ENCODE measurements at places on chromosomes 16 and 17.
A peak's percentile ranks its signal among the peaks of the same experiment; 100 is the strongest.

DNA sequence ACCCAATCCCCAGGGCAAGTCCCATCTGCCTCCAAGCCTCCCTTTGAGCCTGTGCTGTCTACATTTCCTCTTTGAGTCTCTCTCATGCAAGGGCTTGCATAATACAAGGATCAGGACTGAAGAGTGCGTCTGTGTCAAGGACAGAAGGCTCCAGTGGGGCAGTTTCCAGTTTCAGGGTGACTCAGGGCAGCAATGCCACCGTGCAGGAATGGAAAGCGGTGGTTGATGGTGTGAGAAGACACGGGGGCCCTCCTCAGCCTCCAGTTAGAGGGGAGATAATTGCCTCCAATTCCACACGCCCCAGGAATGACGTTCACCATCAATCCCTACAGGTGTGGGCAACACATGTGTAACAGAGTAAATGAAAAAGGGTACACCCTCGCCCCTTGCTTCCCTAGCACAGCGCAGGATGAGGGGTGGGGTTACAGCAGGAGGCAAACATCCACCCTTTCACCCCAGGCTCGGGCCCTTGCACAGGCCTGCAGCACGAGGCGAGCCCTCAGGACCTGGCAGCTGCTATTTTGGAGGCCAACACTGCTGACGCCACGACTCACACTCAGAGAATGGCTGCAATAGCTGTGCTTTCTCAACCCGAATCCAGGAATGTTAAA, 24.8 kb upstream of the SLC25A19 start:
- DNase-seq: no peak

DNA sequence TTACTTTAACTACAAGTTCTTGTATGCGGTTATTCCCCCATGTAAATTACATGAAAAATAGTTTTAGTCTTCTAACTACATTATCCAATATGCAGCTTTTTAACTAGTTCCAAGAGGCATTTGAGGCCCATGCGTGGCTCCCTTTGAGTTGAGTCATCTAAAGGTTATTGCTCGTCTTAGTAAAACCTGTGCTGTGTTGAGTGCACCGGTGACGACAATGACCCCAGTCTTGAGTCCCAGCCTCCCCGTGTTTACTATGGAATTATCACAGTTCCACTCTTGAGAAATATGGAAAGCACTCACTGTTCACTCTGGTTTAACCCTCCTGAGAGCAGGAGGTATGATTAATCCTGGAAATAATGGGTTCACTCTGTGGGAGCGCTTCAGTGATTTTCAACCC, 119.2 kb downstream of the PITPNC1 start:
- DNase-seq: no peak

DNA sequence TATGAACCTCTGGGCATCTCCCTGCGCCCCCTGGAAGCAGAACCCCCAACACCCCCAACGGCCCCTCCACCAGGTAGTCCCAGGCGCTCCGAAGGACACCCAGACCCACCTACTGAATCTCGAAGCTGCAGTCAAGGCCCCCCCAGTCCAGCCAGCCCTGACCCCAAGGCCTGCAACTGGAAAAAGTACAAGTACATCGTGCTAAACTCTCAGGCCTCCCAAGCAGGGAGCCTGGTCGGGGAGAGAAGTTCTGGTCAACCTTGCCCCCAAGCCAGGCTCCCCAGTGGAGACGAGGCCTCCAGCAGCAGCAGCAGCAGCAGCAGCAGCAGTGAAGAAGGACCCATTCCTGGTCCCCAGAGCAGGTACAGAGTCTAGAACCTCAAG, 1.5 kb downstream of the BCL6B start:
- no peak for DNase-seq

- no peak for DNase-seq
Observed at GRCh38 chr17:48456589-48456988, 26.6 kb upstream of the SKAP1 start.

DNA sequence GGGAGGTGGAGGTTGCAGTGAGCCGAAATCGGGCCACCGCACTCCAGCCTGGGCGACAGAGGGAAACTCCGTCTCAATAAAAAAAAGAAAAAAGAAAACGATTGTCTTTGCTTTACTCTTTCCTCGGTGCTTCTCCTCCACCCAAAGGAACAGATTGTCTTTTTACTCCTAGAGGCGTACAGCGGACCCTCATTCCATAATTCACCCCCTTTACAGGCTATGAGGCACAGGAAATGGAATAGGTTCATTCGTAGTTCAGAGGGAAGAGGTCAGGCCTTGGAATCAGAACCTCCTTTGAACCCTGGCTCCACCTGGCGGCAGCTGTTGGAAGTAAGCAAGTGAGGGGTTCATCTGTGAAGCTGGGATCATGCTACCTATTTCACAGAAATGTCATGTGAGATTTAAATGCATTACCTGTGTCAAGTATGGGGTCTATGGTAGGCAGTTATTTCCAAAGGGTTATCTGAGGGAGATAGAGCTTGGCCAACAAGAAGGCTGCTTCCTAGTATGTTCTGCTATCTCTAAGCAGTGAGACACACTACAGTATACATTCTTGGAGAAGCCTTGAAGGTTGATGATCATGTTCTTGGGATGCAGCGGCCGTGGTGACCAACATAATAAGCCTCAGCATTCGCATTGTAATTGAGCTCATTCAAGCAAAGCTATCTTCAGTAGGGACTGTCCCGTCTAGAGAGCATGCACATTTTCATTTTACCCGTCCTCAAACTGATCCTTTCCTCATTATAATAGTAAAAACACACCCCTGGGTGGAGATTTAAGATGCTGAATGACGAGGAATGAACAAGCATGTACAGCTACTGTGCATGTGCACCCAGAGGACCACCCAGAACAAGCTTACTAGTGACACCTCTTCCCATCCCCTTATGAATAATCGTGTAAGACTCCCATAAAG, 18.7 kb upstream of the ZNF689 start:
- DNase-seq: peak; percentile 58

- DNase-seq: no peak
Observed at GRCh38 chr16:11093572-11094074, 149.3 kb downstream of the CLEC16A start.

DNA sequence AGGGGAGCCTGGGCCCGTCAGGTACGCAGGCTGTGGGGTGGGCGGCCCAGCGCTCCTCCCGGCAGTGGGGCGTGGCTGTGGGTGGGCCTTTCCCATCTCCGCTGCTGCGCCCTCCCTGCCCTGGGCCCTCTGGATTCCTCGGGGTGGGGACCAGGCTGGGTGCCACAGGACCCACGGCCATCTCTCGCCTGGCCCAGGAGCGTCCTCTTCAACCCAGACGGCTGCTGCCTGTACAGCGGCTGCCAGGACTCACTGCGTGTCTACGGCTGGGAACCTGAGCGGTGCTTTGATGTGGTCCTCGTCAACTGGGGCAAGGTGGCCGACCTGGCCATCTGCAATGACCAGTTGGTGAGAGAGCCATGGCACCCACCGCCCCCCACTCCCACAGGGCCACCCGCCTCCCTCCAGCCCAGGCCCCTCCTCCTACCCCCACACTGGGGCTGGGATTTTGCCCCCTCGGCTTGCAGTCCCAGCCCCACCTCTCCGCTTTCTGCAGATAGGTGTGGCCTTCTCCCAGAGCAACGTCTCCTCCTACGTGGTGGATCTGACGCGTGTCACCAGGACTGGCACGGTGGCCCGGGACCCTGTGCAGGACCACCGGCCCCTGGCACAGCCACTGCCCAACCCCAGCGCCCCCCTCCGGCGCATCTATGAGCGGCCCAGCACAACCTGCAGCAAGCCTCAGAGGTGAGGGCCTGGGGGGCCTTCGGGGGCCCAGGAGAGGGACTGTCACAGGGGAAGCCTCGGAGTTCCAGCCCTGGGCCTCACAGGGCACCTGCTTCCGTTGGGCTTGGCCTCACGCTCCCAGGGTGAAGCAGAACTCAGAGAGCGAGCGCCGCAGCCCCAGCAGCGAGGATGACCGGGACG, 17.2 kb downstream of the KATNB1 start:
- DNase-seq: no peak

GRCh38 chr17:82004517-82005455, 17.9 kb downstream of the CENPX start:
- DNase-seq: no peak

GRCh38 chr16:72876221-72876620, 171.7 kb downstream of the ZFHX3 start:
- no peak for DNase-seq
